ENCODE measurements at places on chromosomes 13 and 19. TPM values are rescaled to one million over a fixed set of nuclear protein-coding genes. Genes with fewer than 3 reads are reported as not detected.

Gene KLK14
- 1.5 TPM for total RNA-seq

Gene MBD3L3
- total RNA-seq = not detected

Gene TGFB1
- 24.4 TPM for total RNA-seq

Gene CYSLTR2
- total RNA-seq = 5.5 TPM

Gene NCR1
- 0.66 TPM for total RNA-seq

Gene GET3
- total RNA-seq = 43.4 TPM

Gene CATSPERD
- not detected for total RNA-seq

Gene CALR3
- not detected for total RNA-seq

Gene IL12RB1
- total RNA-seq = 0.60 TPM

Gene NLRP9
- not detected for total RNA-seq

Gene PCDH20
- total RNA-seq = under 0.01 TPM

Gene KRTDAP
- total RNA-seq = 0.74 TPM

Gene FAM124A
- 2.1 TPM for total RNA-seq

Gene JSRP1
- 0.35 TPM for total RNA-seq

Gene ELSPBP1
- total RNA-seq = not detected

Gene PLPPR2
- total RNA-seq = 31.5 TPM

Gene CPT1C
- total RNA-seq = 4.6 TPM

Data from ovary (tissue), 10 donors.